ENCODE measurements at places on chromosomes 3 and 15.

GRCh38 chr3:4850211-4850927 lies 128.9 kb upstream of the BHLHE40 start:
- no peak for DNase-seq

GRCh38 chr3:120022729-120023128 lies 71.5 kb downstream of the GSK3B start:
- no peak for DNase-seq

DNA sequence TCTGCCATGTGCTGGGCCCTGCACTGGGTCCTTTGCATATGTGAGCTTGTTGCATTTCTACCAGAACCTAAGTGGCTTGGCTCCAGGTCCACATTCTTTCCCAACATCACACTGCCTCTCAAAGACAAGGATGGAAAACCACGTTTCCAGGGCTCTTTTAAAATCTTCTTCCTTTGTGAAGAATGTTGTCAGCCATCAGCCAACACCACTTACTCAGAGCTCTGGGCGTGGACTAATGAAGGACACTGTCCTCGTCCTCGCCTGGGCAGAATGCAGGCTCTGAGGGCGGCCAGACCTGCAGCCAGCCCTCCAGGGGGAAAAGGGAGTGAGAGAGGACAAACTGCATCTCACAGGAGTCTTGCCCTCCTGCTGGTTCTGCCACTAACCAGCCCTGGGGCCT lies 49.7 kb downstream of the MAGEF1 start:
- no peak for DNase-seq

DNA sequence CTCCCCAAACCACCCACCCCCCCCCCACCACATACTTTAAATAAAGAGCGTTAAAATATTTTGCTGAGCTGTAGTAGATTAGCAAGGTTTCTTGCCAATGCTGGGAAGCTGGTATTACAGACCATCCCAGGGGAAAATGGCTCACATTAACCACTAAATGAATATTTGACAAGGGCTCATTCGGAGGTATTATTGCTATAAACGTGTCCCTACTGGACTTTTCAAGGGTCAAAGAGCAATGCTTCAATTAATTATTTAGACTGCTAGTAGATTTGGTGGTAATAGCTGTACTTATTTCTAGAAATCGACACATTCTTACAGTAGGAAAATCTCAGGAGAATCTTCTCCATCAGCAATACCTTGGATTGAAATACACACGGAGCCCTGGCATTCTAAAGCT lies 5.2 kb downstream of the SOX2 start:
- no peak for DNase-seq

GRCh38 chr3:174202561-174202960 lies 656.6 kb upstream of the NAALADL2 start:
- no peak for DNase-seq
